ENCODE measurements at places on chromosomes 13 and 19. TPM values are rescaled to one million over a fixed set of nuclear protein-coding genes. Genes with fewer than 3 reads are reported as not detected.

Gene COL4A2
- total RNA-seq: 1,370 TPM

GRCh38 chr13:20231839-20232555, at the start of gene GJB6:
TSS of gene GJB6 (minus strand) at chr13:20232319. CDS start at chr13:20223480, 8,839 bp downstream.
- H3K4me3 ChIP-seq: peak within 1 kb of the TSS; percentile 22
- peaks cover 73% of the 10 kb centered on the region for H3K27me3 ChIP-seq
- H3K27ac ChIP-seq: no peak within 1 kb of the TSS
- DNase-seq: no peak
- no peaks in the 10 kb centered on the region for H3K36me3 ChIP-seq

DNA sequence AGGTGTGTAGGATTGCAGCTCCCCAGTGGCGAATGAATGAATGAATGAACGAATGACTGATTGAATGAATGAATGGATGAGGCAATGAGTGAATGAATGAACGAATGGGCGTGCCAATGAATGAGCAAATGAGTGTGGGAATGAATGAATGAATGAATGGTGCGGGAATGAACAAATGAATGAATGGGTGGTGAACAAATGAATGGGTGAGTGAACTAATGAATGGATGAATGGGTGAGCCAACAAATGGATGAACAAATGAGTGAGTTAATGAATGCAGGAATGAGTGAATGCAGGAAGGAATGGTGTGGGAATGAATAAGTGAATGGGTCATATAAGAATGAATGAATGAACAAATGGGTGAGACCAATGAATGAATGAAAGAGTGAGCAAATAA, 14.7 kb downstream of the ANKRD24 start:
- no peak overlapping the region for H3K27ac ChIP-seq
- H3K27me3 ChIP-seq: peaks cover 70% of the 10 kb centered on the region
- no peak overlapping the region for H3K4me3 ChIP-seq
- peaks cover 7% of the 10 kb centered on the region for H3K36me3 ChIP-seq
- no peak for DNase-seq
- peaks cover 14% of the 10 kb centered on the region for H3K4me1 ChIP-seq

- no peak for DNase-seq
- H3K4me3 ChIP-seq: peak overlapping the region; percentile 13
- H3K27me3 ChIP-seq: no peaks in the 10 kb centered on the region
- peaks cover 10% of the 10 kb centered on the region for H3K4me1 ChIP-seq
- peaks cover 44% of the 10 kb centered on the region for H3K36me3 ChIP-seq
These were observed 73.2 kb upstream of the MLNR start for GRCh38 chr13:49146950-49147355.

GRCh38 chr13:67367399-67367798, 137.3 kb upstream of the PCDH9 start:
- H3K36me3 ChIP-seq: no peaks in the 10 kb centered on the region
- H3K4me3 ChIP-seq: no peak overlapping the region
- no peak for DNase-seq
- H3K4me1 ChIP-seq: peaks cover 29% of the 10 kb centered on the region
- no peaks in the 10 kb centered on the region for H3K27me3 ChIP-seq

DNA sequence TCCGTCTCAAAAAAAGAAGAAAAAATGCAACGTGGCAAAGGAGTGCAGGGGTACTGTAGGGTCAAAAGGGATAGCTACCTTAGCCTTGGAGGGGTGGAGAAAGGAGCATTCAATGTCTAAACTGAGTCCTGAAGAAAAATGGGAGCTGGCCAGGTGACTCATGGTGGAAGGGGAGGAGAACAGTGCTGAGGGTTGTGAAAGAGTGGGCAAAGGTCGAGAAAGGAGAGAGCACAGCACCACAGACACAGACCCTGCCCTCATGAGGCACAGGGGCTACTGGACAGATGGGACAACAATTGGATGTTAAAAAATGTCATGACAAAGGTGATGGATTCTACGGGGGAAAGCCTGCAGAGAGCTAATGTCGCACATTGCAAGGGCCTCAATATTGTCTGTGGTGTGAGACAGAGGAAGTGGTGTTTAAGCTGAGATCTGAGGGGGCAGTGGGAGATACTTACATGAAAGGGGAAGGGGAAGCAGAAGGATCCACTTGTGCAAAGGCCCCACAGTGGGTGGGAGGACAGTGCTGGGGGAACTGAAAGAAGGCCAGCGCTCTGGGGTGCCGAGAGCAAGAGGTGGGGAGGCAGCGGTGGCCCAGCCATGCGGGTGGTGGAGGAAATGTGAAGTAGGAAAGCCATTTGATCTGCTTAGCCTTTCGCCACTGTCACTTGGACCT, 42.9 kb upstream of the URAD start:
- H3K4me3 ChIP-seq: no peak overlapping the region
- peaks cover 1% of the 10 kb centered on the region for H3K36me3 ChIP-seq
- H3K4me1 ChIP-seq: no peaks in the 10 kb centered on the region
- DNase-seq: no peak

DNA sequence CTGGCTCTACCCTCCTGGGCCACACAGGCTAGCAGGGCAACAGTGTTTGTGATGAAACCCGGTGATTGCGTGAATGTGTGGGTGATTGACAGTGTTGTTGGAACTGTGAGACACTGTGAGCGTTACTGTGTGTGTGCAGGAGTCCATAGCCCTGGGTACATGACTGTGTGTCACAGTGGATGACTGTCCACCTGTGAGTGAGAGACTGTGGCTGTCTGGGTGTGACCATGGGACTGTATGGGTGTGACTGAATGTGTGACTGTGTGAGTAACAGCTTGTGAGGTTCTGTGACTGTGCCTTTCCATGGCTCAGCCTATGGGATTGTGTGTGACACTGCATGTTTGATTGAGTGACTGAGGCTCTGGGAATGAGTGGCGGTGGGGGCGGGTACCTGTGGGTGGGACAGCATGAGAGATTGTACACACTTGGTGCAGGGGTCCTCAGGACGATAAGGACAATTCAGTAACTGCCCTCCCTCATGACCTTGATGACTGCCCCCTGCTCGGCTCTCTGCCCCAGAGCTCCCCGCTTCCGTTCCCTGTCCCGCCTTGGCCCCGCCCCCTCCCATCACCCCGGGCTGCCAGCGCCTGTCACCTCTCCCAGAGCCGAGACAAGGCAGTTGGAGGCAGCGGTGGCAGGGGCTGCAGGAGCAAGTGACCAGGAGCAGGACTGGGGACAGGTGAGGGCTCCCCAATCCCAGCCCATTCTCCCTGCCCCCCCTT, at the start of gene GIPR:
Gene GIPR (plus strand): TSS at position 602 of the 722 bp plus-strand sequence. CDS start 1,300 bp downstream, outside the sequence.
- DNase-seq: no peak
- no peaks in the 10 kb centered on the region for H3K36me3 ChIP-seq
- H3K4me3 ChIP-seq: peak within 1 kb of the TSS; percentile 76
- peaks cover 9% of the 10 kb centered on the region for H3K27me3 ChIP-seq
- H3K27ac ChIP-seq: peak within 1 kb of the TSS; percentile 68

- no peak for DNase-seq
- peaks cover 6% of the 10 kb centered on the region for H3K36me3 ChIP-seq
- H3K4me1 ChIP-seq: peaks cover 22% of the 10 kb centered on the region
These were observed 26.3 kb downstream of the ZNF844 start for GRCh38 chr19:12090807-12091206.

- no peaks in the 10 kb centered on the region for H3K27me3 ChIP-seq
- H3K27ac ChIP-seq: peak overlapping the region; percentile 80
- H3K4me3 ChIP-seq: peak overlapping the region; percentile 84
- peaks cover 37% of the 10 kb centered on the region for H3K4me1 ChIP-seq
- DNase-seq: no peak
- H3K36me3 ChIP-seq: no peaks in the 10 kb centered on the region
These were observed 1.1 kb downstream of the FOXO1 start for GRCh38 chr13:40665126-40666044.

GRCh38 chr19:23470873-23471545, 75.7 kb upstream of the ZNF91 start:
- DNase-seq: no peak
- H3K4me1 ChIP-seq: no peaks in the 10 kb centered on the region
- H3K27me3 ChIP-seq: no peaks in the 10 kb centered on the region
- H3K27ac ChIP-seq: no peak overlapping the region
- H3K4me3 ChIP-seq: no peak overlapping the region

DNA sequence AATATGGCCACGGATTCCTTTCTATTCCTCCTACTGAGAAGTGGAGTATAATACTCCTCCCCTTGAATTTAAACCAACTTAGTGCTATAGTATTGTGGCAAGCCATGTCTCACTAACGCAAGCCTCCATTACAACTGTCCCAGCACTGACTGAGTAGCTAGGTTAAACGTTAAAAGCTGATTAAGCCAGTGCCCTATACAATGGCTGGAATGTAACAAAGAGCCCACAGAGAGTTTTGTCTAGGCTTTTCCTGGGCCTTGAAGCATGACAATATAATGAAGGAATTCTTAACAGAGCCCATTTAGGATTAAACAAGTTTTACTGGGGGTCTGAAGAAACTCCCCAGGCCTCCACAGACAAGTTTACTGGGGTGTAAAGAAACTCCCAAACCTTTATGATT, 254.5 kb upstream of the DACH1 start:
- H3K4me1 ChIP-seq: peaks cover 10% of the 10 kb centered on the region
- H3K27me3 ChIP-seq: no peaks in the 10 kb centered on the region
- H3K4me3 ChIP-seq: no peak overlapping the region
- no peak overlapping the region for H3K27ac ChIP-seq

- peak overlapping the region; percentile 98 for H3K4me3 ChIP-seq
- no peaks in the 10 kb centered on the region for H3K27me3 ChIP-seq
- H3K36me3 ChIP-seq: peaks cover 8% of the 10 kb centered on the region
- peaks cover 26% of the 10 kb centered on the region for H3K4me1 ChIP-seq
- no peak for DNase-seq
- peak overlapping the region; percentile 79 for H3K27ac ChIP-seq
These were observed 2.6 kb downstream of the UBXN6 start for GRCh38 chr19:4454747-4455718.

- H3K27me3 ChIP-seq: no peaks in the 10 kb centered on the region
- DNase-seq: no peak
- H3K4me1 ChIP-seq: peaks cover 18% of the 10 kb centered on the region
- H3K36me3 ChIP-seq: no peaks in the 10 kb centered on the region
- H3K4me3 ChIP-seq: no peak overlapping the region
These were observed 95.4 kb downstream of the CYSLTR2 start for GRCh38 chr13:48749144-48749543.

DNA sequence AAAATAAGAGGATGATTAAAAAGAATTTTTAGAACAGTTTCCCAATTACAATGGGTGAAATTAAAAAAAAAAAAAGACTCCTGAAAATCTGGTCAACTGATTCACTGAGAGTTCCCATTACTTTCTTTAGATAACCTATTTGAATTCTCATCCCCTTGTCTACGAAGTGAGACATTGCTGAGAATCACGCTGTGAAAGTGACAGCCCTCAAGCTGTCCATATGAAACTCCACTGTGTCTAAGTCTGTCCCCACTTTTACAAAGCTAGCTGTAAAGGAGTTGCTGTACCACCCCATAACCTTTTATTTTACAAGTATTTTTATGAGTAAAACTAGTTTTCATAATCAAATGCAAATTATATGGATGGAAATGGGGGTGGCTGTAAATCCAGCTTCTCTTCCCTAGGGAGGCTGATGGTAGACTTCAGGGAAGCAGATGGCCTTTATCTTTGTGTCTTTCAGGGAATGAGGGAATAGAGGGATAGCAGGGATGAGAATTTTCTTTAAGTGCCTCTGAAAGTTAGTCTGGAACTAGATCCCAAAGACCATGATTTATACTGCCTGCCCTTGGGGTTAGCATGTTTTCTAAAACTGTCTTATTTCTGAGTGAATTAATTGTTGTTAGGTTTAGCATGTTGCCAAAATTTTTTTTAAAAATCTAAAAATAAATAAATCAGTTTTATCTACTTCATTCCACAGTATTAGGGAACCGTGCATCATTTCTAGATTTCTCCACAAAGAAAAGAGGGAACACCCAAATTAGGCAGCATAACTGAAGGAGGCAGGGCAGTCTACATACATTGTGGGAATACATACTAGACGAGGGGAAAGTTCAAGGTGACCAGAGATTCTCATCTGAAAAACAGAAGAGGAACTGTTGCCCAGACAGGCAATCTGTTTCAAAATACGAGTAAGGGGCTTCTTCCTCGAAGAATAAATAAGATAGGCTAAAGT, 1219.1 kb downstream of the UQCRFS1 start:
- no peaks in the 10 kb centered on the region for H3K36me3 ChIP-seq
- no peak overlapping the region for H3K27ac ChIP-seq
- no peak for DNase-seq
- H3K4me1 ChIP-seq: peaks cover 2% of the 10 kb centered on the region
- H3K27me3 ChIP-seq: peaks cover 4% of the 10 kb centered on the region
- H3K4me3 ChIP-seq: no peak overlapping the region

Data from chondrocyte (in vitro differentiated cells).